ENCODE measurements at places on chromosomes 4 and X.

- DNase-seq = peak; percentile 49
These were observed 10.1 kb upstream of the SASH3 start for GRCh38 chrX:129769467-129770154.

DNA sequence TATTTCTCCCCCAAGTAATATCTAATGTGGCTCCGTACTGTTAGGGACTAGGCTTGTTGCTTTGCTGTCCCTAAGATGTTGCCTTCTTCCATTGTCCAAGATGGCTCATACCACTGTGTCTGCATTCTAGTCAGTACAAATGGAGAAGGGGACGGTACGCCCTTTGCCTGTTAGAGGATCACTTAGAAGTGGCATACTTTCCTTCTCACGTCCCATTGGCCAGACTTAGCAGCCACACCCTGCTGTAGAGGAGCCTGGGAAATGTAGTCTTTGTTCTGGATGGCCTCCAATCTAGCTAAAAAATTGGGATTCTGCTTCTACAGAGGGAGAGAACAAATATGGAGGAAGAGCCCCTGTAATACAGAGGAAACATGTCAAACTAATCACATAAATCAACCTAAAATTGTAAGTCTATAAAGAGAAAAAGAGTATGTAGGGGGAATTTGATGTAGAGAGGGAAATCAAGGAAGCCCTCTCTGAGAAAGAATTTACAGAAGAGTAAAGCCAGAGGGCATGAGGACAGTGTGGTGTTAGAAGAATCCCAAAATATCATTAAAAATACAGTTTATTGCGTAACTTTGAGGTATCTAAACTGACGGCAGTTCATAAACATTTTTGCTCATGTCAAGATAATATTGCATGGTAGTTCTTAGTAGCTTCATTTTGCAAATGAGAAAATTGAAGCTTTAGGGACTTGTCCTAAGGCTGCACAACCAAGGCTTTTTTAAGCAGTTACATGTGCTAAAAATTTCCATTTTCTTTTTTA, 15.1 kb downstream of the PRIMPOL start:
- no peak for DNase-seq

GRCh38 chr4:69765751-69766150, 5.3 kb upstream of the SULT1B1 start:
- DNase-seq = no peak

- DNase-seq = no peak
These were observed 105.9 kb upstream of the SCOC start for GRCh38 chr4:140267576-140267975.

DNA sequence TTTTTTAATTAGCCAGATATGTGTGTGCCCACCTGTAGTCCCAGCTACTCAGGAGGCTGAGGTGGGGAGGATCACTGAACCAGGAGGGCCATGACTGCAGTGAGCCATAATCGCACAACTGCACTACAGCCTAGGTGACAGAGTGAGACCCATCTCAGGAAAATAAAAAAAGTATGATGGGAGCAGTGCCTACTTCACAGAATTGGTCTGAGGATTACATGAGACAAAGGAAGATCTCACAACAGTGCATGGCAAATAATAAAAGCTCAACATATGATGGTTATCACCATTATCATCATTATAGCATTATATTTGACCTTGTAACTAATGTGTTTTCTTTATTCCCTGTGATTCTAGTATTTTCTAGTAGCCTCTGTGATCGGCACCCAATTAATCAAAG, 19.9 kb upstream of the DCHS2 start:
- no peak for DNase-seq

DNA sequence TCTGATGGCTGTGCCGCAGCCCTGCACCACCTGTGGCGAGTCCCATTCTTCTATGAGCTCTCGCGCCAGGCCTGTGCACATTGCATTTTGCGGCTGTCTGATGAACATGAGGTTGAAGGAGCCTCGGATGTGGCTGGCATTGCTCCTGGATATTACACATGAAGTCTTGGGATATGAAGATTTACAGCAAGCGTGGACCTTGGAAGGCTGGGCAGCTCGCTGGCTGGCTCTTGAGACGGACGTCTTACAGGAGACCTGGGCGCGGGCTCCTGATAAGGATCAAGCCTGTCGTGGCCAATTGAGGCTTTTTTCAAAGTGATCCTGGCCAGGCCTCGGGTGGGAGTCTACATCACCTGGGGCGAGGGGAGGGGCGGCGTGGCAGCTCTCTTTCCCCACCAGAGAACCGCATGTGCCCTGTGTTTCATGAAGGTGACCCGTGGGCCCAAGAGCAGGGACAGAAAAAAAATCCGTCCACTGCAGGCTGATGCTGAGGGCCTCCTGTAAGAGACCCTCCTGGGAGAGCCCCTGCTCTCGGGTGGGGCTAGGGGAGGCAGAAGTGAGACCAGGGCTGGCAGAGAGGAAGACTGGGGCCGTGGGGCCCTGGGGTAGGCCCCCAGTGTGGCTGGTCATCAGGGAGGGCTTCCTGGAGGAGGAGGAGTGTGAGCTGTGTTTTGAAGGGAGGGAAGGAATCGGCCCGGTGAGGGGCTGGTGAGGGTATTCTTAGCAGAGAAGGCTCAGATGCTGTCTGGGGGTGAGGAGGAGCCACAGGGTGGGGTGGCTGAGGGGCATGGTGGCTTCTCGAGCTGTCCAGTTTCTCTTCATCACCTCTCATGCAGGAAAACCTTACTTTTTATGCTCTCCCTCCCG, 23.6 kb downstream of the CPZ start:
- DNase-seq = no peak

DNA sequence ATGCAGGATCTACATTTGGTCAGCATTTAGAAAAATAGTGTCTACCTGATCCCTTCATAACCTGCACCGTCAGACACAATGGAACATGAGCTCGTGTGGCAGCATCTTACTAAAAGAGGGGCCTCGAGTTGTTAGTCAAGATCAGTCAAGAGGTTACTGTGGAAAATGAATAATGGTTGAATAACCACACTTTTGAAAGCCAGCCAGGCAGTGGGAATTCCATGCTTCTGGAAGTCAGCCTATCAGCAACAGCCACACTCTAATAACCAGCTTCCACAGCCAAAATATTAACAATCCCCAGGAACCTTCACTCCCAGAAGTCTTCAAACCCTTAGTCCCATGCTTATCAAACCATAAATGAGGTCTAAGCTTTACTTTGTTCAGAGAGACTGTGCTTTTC, 234.3 kb downstream of the HS3ST1 start:
- DNase-seq = no peak

Data from stimulated activated CD8-positive, alpha-beta memory T cell treated with anti-CD3 and anti-CD28 coated beads, Interleukin-12 subunit alpha, Interleukin-12 subunit beta, amount 100 ng/mL, for 4 hours (primary cell).